ENCODE measurements at places on chromosomes 1 and 21. TPM values are rescaled to one million over a fixed set of nuclear protein-coding genes. Genes with fewer than 3 reads are reported as not detected.

The CASP9 gene
- total RNA-seq = 15.6 TPM

The SELP gene
- not detected for total RNA-seq

GRCh38 chr1:121414905-121415304 lies 230.1 kb downstream of the SRGAP2C start:
- peak; percentile 28 for DNase-seq

The TBX19 gene
- total RNA-seq = 0.07 TPM

DNA sequence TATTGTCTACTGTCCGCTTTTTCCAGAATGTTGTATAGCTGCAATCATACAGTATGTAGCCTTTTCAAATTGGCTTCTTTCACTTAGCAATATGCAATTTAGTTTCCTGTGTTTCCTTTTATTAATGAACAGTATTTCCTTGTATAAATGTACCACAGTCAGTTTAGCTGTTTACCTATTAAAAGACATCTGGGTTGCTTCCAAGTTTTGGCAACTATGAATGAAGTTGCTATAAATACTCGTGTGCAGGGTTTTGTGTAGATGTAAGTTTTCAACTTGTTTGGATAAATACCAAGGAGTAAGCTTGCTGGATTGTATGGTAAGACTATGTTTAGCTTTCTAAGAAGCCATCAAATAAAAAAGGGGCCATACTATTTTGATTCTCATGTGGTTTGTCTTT lies 24.4 kb upstream of the KCNJ6 start:
- no peak for DNase-seq

The OPRD1 gene
- not detected for total RNA-seq

GRCh38 chr1:165153182-165153581 lies 203.3 kb downstream of the LMX1A start:
- no peak for DNase-seq

GRCh38 chr1:181135437-181135731 lies 46.9 kb downstream of the IER5 start:
- DNase-seq = no peak

Data from G401 (cell line).